CD4-positive, alpha-beta T cell (primary cell): ENCODE measurements at places on chromosomes 11 and 22.

- no peak for DNase-seq
These were observed 9.8 kb downstream of the LRRC32 start for GRCh38 chr11:76660533-76661305.

GRCh38 chr22:29855611-29856181 lies 17.6 kb upstream of the ASCC2 start:
- no peak for DNase-seq

- no peak for DNase-seq
These were observed 19.2 kb upstream of the DGCR8 start for GRCh38 chr22:20060700-20061480.

- DNase-seq = no peak
These were observed 333.8 kb downstream of the MN1 start for GRCh38 chr22:27467711-27468110.

- no peak for DNase-seq
These were observed 4.0 kb downstream of the YPEL4 start for GRCh38 chr11:57645689-57646085.

- DNase-seq = no peak
These were observed 613.3 kb upstream of the CADM1 start for GRCh38 chr11:116117331-116118137.

DNA sequence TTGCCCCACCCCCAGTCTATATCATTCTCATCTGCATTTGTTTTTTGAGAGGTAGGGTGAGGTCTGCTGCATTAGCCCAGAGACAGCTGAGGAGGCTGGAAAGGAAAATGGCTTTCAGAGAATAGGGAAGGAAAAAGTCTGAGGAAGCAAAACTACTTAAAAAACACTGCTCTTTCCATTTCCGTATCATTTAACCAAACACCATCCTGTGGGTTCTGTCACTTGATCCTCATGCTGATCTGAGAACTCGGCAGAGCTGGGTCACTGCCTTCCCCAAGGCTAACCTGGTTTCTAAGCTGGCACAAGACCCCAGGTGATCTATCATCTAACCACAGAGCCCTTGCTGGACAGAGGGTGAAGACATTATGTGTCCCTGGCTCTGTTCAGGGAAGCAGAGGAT lies 1.2 kb downstream of the FOLR2 start:
- DNase-seq = no peak

DNA sequence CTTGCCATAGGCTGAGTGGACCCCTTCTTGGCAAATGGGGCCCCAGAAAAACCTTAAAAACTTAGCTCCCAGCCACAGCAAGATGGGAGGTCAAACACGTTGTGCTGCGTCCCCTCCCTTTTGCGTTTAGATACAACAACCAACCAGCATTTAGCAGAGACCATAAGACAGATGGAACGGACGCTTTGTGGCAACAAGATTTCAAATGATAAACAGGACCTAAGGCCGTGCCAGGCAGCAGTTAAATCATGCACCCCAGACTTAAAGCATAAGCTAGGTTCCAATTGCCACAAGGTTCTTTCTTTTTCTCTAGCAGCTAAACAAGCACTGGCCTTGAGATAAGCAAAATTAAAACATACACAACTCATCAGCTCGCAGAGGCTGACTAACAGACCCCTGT lies 39.4 kb upstream of the NTM start:
- no peak for DNase-seq

DNA sequence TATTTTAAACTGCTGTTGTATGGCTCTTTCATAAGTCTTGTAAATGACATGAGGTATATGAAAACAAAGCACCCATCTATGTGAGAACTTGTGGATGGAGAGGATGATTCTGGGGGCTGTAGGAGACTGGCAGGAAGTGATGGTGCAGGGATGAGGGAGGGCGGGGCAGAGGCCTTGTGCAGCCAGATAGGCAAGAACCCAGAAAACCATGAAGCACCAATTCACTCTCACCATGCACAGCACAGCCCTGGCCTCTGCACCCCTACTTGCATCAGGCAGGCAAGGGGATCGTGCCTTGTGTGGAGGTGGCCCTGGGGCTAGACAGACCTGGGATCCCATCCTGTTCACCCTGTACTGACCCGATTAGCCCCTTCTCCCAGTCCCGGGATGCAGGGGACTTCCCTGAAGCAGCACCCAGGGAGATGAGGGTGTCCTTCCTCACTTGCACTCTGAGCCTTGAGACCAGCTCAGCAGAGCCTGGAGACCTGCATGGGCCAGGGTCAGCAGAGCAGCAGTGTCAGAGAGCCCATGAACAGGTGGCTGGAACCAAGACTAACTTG lies 85.5 kb downstream of the MORC2 start:
- no peak for DNase-seq

- DNase-seq = peak; percentile 35
These were observed 357.3 kb downstream of the CTTN start for GRCh38 chr11:70755410-70756158.

DNA sequence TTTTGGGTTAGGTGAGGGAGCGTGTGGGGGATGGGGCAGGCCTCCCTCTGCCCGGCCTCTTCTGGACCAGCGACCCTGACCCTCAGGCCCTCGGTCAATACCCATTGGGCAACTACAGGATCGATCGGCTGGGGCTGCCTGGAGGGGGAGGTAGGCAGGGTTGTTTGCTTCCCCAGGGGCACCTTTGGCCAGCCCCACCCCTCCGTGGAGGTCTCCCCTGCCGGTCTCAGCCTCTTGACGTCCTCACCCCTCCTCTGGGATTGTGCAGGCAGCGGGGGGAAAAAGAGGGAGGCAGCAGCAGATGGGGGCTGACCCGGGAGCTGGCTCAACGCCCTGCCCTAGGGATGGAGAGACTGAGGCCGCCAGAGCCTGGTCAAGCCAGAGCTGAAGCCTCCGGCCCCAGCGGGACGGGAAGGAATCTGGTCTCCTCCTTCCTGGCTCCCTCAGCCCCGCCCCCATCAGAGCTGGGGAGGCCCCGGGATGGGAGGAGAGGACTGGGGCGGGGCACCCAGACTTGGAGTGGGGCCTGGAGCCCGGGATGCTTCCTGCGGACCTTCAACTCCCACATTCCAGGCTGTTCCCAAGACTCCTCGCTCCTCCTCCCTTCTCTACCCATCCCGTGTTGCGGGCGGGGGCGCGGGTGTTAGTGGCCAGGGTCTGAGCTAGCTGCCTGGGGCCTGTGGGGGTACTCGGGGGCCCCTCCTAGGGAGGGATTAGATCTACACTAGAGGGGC lies 14.4 kb upstream of the CDC42EP1 start:
- no peak for DNase-seq

GRCh38 chr11:89177691-89178231 lies at the start of gene TYR:
TYR (plus strand) TSS chr11:89177875; CDS start chr11:89177954, 79 bp downstream.
- DNase-seq = no peak

GRCh38 chr11:61947486-61948210 lies 2.5 kb upstream of the BEST1 start:
- peak; percentile 48 for DNase-seq

- no peak for DNase-seq
These were observed 14.4 kb downstream of the NUP98 start for GRCh38 chr11:3782963-3783362.

DNA sequence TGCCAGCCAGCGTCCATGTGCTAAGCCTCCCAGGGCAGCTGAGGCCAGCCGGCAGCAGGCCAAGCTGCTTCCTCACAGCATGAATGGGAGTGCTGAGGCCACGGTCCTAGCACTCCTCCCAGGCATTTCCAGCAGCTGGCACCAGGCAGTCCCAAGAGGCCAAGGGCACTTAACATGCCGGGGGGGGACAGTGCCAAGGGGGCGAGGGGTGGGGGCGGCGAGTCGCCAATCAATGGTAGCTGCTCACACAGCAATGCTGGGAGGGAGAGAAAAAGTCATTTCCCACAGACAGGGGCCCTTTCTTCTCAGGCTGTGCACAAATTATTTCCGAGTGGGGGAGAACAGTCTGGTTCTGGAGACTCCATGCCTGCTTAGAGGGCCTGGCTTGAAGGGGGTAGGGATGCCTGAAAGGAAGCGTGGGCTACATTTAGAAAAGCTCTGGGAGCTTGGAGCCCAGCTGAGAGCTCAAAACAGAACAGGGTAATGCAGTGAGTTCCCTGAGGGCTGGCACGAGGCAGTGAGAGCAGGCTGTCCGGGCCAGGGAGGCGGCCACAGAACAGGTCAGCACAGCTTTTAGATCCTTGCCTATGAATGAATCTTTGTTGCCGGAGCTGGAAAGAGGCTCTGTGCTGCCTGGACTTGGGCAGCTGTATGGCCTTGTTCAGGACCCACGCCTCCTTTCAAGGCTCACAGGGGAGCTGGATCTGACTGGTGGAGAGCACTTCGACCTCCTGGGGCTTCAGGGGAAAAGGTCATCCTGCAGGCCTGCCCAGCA lies 14.4 kb upstream of the TBC1D10A start:
- no peak for DNase-seq

- DNase-seq = no peak
These were observed 228.4 kb downstream of the FAT3 start for GRCh38 chr11:92453055-92453454.

GRCh38 chr11:8959546-8960166 lies 4.6 kb downstream of the TMEM9B start:
- peak; percentile 54 for DNase-seq

GRCh38 chr22:19213442-19214077 lies 35.0 kb upstream of the SLC25A1 start:
- no peak for DNase-seq

- no peak for DNase-seq
These were observed 72.6 kb downstream of the PPFIBP2 start for GRCh38 chr11:7586376-7586775.

DNA sequence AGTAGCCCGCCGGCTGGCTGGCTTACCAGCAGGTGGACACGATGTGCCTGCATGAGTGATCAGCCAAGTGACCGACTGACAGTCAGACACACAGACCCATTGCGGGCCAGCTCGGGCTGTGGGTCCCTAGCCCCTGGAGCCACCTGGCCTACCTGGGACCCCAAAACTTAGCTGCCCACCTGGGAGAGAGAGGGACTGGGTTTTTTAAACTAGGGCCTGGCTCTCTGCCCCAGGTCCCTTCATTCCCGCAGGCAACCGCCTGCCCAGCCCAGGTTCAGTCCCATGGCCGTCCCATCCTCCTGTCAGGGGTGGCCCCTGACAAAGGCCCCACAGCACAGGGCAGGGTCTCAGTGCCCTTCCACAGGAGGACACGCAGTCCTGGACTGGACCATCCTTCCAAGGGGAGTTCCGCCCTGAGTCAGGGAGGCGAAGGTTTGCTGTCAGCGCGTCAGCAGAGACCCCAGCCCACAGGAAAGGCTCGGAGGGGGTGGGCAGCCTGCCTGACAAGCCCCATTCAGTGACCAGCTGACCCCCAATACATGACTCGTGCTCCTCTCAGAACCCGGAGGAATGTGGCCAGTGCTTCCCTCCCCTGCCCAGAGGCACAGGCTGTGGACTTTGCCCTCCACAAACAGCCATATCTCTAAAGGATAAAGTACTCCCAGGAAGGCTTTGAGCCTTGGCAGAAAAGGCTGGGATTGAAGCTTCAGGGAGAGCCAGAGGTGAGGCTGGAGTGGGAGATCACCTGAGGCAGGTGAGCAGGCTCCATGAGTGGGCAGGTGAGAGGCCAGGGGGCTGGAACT lies 8.4 kb downstream of the SLCO2B1 start:
- no peak for DNase-seq
